ENCODE measurements at places on chromosomes 6 and 20.

- DNase-seq = no peak
Observed at GRCh38 chr6:111338843-111339242, 144.2 kb downstream of the REV3L start.

- DNase-seq = no peak
Observed at GRCh38 chr6:11685481-11686093, 93.0 kb downstream of the ADTRP start.

DNA sequence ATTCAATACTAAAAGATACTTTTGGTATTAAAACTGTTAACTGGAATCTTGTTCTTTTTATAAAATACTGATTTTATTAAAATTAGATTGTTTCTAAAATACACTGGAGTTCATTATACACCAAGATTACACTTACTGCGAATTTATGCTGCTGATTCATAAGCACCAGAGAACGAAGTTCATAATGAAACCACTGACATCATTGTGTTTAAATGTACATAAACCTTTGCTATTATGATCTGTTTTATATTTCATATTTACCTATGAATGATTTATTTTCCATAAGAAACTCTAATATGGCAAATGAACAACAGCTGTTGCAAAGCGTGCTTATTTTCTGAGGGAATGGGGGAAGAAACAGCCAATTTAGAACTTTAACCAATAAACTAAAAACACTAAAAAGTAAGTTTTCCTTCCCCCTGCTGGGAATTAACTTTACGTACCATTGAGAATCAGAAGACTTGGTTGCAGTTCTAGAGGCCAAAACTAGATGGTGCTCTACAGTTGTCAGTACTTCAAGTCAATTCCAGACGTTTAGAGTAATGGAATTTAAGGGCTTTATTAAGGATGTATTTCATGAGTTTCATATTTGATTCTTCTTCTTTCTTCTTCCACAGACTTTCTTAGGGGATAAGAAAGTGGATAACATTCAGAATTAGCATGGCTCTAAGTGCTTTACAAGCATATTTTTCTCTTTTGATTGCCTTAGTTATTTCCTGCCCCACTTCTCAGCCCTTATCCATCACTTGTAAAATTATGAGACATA, 30.8 kb upstream of the COL19A1 start:
- no peak for DNase-seq

DNA sequence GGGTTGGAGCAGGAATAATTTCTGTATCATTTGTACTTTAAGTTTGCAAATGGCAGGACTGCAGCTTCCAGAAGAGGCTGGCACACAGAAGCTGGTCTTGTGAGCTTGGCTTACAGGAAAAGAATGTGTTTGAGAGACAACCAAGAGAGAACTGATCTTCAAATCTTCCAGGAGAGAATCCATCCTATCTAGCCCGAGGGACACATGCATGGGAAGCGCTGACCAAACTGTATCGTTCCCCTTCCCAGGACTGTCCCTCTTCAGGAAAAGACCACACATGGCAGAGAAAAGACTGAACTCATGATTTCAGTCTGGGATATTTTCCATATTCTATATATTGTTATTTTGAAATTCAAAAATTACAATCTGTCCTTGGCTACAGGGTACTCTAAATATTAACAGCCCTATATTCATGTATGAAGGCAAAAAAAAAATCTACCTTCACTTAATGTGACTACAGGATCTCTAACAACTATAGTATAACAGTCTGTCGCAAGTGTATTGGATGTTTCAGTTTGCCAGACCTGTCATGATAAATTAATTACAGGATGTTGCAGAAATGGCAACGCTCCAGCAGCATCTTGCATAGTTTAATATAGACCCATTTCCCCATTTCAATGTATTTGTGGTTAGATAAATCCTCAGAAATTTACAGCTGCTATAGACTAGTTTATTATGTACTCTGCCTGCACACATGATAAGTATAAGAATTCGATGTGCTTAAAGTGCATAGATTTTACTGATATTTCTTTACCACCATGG, 99.4 kb downstream of the MYB start:
- no peak for DNase-seq

DNA sequence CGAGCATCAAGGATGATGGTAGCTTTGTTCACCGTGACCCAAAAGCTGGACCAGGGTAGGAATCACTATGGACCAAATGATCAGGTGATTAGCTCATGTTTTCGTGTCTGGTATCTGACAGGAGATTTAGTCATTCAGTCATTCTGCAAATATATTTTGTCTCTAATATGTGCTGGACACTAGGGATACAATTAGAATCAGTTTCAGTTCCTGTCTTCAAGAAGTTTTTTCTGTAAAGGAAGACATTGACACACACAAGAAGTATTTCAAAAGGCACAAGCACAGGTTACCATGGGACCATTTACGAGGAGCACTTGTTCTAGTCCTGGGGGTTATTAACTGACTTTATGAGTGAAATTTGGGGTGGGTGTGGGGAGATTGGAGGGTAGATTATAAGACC, 244.9 kb downstream of the HIVEP2 start:
- no peak for DNase-seq

GRCh38 chr20:53950031-53950430, 120.4 kb downstream of the BCAS1 start:
- no peak for DNase-seq

DNA sequence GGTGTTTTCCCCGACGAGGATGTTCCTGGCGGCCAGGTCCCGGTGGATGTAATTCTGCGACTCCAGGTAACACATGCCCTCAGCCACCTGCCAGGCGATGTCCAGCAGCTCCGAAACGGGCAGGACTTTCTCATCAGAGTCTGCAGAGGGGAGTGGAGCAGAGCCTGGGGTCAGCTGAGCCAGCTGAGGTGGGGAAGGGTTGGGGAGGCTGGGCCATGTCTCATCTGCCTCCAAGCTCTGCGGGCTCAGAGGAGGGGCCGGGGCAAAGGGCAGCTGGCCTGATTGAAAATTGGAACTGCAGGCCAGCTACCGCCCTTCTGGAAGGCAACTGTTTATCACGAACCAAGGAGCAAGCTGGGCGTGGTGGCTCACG, 6.4 kb downstream of the PTK6 start:
- DNase-seq = no peak

DNA sequence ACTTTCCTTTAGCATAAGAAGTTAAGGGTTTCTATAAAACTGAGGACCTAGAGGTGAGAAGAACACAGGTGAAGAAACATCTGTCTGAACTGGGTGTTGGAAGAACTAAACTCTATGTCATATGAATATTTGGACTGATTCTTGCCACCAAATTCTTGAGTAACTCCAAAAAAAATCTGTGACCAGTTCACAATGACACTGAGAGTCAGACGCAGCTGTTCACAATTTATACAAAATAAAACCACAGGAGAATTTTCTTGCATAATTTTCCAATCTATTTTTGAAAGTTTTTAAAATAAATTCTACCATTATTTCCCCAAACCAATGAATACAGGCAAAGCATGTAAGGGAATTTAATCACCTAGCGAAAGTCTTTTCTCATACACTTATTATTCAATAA, 148.1 kb upstream of the TCF21 start:
- no peak for DNase-seq

GRCh38 chr6:160102399-160102798, 19.2 kb upstream of the SLC22A1 start:
- no peak for DNase-seq

DNA sequence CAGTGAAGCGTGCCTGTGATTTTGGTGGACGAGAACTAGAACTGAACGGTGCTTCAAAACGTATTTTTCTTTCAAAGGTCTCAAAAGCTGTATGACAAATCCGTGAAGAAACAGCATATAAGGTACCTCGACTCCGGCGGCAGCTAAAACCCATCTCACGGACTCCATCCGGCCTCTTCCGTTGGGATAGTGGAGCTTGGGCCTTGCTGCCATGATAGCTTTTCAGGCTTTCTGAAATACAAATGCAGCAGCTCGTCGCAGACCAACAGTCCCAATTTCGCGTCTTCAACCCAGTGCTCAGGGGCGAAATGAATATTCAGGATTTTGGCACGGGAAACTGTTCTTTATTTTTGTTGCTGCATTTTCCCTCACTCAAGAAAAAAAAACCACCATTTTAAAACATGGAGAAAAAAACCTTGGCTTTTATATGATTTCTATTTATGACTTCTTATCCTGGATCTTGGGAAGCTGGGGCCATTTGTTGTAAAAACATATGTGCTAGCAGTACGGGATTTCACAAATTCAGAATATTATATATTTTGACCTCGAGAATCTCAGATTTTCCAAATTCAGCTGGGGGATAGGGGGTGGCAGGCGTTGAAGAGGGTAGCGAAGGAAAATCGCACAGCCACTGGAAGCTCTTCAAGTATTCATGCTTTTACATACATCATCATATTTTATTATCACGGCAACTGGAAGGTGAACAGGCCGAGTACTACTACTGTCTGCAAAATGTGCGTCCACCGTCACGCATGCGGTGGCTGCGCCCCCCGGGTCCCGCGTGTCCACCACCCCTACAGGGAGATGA, 849 bp downstream of the GSTA4 start:
- no peak for DNase-seq

DNA sequence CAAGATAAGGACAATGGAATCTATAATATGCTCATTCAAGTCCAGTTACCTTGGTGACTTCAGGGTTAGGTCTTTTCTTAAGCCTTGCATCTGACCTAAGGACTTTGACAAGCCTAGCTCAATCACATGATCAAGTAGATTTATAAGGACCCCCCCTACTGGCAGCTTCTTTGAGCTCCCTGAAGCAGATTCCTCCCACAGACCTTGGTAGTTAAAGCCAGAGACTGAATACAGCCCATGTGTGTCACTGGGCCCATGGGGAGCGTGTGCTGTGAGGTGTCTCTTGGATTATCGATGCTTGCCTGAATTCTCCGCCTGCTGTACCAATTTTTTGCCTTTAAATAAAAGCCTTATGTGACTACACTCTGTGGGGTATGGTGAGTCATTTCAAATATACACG, 372.7 kb upstream of the RGS17 start:
- no peak for DNase-seq

GRCh38 chr6:43838276-43839036, 68.4 kb downstream of the VEGFA start:
- peak; percentile 44 for DNase-seq

- no peak for DNase-seq
Observed at GRCh38 chr20:40010483-40010882, 678.6 kb downstream of the MAFB start.

DNA sequence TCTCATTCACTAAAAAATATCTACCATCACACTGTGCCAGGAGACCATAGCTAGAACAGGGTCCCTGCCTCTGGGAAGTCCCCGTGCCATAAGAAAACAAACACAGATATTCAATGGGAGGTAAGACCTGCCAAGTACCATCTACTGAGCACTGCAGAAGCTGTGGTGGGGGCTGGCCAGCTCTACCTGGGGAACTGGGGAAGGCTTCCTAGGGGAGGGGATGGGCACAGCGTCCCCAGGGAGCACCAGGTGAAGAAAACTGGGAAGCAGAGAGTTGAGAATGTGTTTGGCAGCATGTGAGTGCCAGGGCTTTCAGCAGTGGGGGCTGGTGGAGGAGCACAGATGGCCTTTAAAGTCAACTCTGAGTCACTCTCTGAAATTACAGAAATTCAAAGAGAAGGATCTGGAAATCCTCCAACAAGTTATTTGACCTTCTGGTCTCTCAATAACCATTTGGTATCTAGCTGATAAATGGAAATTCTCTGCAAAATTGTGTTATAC, 85.2 kb downstream of the SHLD1 start:
- peak; percentile 6 for DNase-seq

GRCh38 chr20:35117196-35117595, 24.6 kb upstream of the TRPC4AP start:
- DNase-seq = no peak
